ENCODE measurements at places on chromosomes 2 and 18. TPM values are rescaled to one million over a fixed set of nuclear protein-coding genes. Genes with fewer than 3 reads are reported as not detected.

DNA sequence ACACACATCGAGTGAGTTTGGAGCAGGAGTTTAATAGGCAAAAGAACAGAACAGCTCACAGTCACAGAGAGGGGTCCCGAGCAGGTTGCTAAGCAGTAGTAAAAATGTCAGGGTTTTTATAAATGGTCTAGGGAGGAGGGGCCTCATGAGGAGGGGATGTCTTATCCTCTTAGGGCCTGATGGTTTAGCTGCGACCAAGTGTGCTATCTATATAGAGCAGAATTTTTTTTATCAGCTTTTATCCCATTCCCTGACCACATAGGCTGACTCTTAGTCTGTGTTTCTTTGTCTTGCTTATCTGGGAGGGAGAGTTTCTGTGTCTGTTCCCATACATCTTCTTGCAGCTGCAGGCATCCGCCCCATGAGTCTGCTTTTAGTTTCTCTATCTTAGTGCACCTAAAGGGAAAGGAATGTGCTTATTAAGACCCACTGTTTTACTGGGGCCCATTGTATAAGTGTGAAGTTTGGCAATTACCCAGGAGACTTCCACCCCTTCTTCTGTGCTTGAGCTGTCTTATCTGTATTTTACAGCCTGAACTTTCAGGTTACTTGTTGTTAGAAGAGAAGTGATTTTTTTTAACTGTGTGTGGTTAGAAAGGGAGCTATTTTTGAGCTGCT, 30.4 kb upstream of the GMCL1 start:
- DNase-seq, result no peak

GRCh38 chr2:235170536-235171521, 219.0 kb downstream of the SH3BP4 start:
- DNase-seq, result no peak

GRCh38 chr2:117770730-117771129, 43.8 kb upstream of the DDX18 start:
- DNase-seq, result no peak

DNA sequence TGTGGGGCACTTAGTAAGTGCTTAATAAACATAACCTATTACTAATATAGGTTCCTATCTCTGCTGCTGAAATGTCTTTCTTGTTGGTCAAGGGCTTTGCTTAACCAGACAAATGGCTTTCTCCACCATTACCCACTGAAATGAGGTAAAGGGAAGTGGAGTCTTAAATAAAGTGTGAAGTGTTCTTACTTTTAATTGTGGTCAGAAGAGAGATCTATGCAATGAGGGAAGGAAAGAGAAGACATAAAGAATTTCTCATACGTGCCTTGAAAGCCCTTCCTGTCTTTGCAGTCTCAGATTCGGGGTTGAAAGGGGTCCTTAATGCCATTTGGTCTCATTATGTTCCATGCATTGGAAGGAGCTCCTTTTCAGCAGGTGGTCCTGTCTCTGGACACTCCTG, 6.9 kb upstream of the CXCR4 start:
- no peak for DNase-seq

DNA sequence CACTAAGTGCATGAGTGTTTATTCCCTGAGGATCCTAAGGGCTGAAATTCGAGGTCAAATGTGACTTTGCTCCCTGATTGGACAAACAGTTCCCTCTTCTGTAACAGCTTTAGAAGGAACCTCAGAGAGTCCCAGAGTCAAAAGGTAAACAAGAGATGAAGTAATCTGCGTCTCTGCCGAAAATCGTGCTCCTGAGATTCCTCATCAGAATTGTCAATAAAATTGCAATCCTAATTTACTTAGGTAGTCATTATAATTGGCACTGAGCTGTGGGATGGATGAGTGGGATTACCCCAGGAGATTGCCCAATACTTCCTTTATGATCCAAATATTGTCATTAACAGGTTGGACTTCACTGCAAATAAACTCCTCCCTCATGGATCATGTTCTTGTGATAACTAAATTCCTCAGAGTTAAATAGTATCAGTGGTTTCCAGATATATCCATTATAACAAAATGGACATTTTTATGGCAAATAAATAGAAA, 907 bp upstream of the SUCLG1 start:
- DNase-seq, result no peak

DNA sequence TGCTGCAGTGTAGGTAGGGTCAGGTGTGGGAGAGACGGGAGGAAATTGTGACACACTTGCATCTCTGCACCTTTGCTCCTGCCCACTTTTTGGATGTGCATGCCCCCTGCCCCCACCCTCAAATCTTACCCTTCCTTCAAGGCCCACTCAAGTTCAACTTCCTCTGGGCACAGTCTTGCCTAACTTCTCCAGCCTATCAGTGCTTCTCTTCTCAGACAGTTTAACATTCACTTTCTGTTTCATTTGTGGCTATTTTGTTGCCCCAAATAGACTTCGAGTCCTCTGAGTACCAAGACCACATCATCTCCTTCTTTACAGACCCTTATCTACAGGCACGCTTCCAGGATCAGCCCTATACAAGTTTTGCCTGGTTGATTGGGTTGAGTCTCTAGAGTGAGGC, 2.7 kb downstream of the ST8SIA5 start:
- no peak for DNase-seq

- no peak for DNase-seq
These were observed 36.7 kb upstream of the ST8SIA5 start for GRCh38 chr18:46793565-46793964.

GRCh38 chr2:175462246-175462645, 280.7 kb upstream of the ATP5MC3 start:
- no peak for DNase-seq

GRCh38 chr2:12296915-12297314, 419.8 kb upstream of the TRIB2 start:
- DNase-seq, result no peak

Gene HOXD13
- not detected for total RNA-seq

Gene HOXD12
- total RNA-seq, result not detected

Data from ureter (tissue), 1 donor.